ENCODE measurements at places on chromosomes 2 and 18. TPM values are rescaled to one million over a fixed set of nuclear protein-coding genes. Genes with fewer than 3 reads are reported as not detected.
A peak's percentile ranks its signal among the peaks of the same experiment; 100 is the strongest.

Gene ACTG2
- not detected for total RNA-seq

- no peak for DNase-seq
Observed at GRCh38 chr2:181575650-181576025, 81.3 kb downstream of the CERKL start.

DNA sequence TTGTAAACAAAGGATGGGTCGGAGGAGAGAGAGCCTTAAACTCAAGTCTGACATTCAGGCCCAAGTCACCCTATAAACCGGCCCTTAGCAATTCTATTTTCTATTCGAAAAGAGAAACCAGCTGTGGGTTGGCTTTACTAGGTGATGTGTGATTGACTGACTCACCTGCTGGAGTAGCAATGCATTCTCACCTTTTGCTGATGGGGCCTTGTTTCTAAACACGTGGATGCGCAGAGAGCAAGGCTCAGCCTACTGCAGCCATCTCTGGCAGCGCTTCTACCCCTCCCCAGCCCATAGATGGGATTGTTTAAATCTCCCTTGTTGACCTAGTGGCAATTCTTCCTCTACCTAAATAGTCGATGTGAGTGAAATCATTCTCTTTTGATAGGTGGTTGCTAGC lies 138.5 kb downstream of the MEIS1 start:
- no peak for DNase-seq

DNA sequence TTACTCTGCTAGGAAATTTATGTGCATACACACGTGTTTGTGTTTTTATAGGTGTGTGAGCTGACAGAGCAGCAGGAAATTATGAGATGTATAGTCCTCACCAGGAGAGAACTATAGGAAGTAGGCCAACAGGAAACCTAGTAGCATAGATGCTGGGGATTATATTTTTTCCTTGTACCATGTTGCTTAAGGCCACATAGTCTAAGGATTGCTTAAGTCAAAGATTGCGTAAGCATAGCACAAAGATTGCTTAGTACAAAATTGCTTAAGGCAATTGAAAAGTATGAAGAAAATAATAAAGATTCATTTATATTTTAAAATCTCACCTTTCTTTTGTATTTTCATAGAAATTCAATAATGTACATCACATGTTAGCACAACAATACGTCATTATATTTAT lies 18.7 kb upstream of the CCDC102B start:
- peak; percentile 73 for DNase-seq

Gene LDLRAD4
- not detected for total RNA-seq

DNA sequence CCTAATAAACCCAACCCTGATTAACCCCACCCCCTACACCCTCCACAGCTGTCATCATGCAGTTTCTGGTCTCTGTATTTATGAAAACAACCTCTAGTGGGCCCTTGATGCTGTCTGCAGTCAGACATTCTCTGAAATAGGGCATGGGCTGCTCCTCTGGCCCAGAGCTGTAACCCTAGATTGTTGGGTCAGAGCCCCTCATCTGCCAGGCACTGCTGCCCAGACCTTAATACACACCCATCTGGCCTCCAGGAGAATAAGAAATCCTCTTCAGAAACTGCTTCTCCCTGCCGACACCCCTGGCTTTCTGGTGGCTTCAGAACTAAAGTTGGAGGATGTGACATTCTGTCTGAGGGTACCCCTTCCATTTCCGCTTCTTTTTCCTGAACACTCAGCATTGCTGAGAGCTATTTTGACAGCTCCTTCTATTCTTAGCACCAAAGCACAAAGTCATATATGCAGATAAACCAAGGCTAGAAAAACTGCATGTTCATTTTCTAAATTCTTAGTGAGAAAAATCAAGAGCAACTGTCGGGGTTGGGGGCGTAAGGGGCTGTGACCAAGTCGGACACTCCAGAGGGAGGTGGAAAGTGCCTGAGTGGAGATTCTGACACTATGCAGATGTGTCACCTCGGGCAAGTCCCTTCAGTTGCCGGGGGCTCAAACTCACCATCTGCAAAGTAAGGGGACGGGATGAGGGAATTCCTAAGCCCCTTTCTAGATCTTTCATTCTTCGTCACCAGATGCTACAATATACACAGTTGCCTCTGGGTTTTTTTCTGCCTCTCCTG lies 28.7 kb downstream of the SRSF7 start:
- no peak for DNase-seq

- peak; percentile 20 for DNase-seq
Observed at GRCh38 chr2:30569946-30570345, 122.9 kb downstream of the LCLAT1 start.

- no peak for DNase-seq
Observed at GRCh38 chr18:6557057-6557769, 142.5 kb upstream of the L3MBTL4 start.

Gene C2orf81
- 3.5 TPM for total RNA-seq

GRCh38 chr2:18484625-18485024 lies 75.8 kb downstream of the RDH14 start:
- no peak for DNase-seq

GRCh38 chr2:102044967-102045489 lies 53.3 kb downstream of the IL1R2 start:
- no peak for DNase-seq

GRCh38 chr2:44168681-44169154 lies at the start of gene PPM1B:
TSS of gene PPM1B (plus strand) at chr2:44168875. CDS start at chr2:44201200, 32,325 bp downstream.
- DNase-seq: no peak

Gene CDKL4
- total RNA-seq: not detected

GRCh38 chr18:63363951-63364350 lies 3.1 kb downstream of the KDSR start:
- DNase-seq: no peak

- DNase-seq: no peak
Observed at GRCh38 chr2:108315444-108315934, 26.8 kb downstream of the SULT1C2 start.

Gene LHCGR
- total RNA-seq: not detected

GRCh38 chr2:44464437-44464836 lies 102.7 kb downstream of the CAMKMT start:
- DNase-seq: no peak

DNA sequence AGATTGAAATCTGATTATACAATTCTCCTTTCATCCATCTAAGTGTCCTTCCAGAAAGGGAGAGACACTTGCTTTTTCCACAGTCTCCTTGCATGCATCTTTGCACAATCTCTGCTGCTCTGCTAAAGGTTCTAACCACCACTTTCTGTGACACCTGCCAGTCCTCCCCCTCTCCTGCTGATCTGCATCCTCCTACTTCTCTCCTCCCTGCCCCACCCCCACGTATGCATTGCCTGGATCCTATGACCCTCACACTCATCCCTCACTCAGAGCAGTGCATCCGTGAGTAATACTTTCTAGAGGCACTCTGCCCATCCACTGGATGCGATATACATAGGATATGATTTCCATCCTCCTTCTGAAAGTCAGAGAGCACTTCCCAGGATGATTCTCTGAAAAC lies 27.7 kb upstream of the TRAPPC8 start:
- no peak for DNase-seq

DNA sequence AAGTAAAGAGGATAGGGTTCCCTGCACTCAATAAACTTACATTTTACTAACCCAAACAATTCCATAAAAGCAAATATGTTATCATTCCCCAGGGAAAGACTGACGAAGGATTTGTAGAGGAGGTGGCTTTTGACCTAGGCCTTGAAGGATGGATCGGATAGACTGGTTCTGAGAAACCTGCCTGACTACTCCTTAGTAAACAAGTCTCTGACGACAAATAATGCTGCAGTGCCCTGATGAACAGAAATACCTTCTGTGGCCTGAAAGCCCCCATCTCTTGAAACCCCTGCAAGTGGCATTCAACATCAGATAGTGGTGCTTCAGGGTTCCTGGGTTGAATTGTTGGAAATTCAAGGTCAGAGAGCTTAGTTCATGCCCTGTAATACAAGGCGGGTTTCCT lies 19.2 kb downstream of the PRKCE start:
- DNase-seq: no peak

DNA sequence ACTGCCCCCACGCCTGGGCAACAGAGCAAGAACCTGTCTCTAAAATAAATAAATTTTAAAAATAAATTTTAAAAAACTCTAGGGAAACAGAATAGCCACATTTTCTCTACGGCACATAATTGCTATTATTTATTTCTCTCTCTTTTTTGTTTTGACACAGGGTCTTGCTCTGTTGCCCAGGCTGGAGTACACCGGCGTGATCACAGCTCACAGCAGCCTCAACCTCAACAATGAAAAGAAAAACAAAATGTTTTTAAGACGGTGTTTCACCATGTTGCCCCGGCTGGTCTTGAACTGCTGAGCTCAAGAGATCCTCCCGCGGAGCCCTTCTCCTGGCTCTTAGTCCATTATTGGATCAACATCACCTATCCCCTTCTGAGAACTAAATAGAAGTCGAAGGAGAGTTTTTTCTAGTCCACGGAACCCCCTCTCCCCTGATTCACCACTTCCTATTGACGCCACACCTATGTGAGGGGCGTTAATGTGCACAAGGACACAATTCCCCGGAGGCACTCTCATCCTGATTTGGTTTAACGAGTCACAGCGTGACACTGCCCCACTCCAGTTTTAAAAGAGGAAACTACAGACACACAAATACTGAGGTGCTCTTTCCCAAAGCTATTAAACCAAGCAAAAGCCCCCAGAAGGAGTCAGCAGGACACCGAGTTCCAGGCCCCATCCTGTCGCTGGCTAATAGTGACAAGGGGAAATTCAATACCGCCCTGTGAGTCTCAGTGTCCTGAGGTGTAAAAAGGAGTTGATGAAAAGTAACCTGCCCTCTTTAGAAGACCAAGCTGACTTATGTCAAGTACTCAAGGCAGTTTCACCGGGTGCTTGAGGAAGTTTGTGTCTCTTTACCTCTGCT lies 1.1 kb downstream of the NPC1 start:
- DNase-seq: peak; percentile 61

Gene FIGN
- 0.76 TPM for total RNA-seq

Gene ERBB4
- total RNA-seq: not detected

DNA sequence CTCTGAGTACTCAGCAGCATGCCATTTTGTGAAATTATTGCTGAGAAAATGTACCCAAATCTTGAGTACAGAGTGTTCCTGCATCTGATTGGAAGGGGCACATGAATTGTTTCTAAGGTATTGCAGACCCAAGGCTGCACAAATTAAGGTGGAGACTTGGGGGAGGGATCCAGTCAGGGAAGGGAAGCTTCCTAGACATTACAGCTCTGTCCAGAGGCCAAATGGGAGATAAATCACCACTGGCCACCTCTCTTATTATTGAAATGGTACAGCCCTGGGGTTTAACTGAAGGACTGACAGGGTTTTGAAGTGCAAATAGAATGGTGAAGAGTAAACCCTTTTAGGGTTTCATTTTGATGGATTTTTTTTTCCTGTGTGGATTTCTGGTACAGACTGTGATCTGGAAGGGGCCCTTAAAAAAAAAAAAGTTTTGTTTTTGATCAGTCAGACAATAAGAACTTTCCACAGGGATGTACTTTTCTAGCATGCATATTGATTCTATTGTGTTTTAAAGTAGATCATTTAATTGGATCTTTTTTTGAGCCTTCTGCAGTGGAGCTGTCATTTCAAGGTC lies 119.4 kb downstream of the GREB1L start:
- peak; percentile 9 for DNase-seq

Gene LRP1B
- not detected for total RNA-seq

Gene ABCG8
- not detected for total RNA-seq

DNA sequence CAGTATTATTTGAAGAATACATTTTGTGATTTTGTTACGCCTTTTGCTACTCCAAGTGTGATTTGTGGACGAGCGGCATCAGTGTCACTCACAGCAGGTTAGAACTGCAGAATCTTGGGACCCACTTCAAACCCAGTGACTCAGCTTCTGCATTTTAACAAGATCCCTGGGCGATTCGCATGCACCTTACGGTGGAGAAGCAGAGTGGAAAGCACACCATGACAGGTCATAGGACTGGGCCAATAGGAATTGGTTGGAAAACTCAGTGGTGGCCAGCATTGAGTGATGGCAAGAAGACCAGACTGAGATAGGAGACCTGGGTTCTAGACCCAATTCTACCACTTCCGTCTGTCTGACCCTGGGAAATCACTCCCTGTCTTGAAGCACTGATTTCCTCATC lies 26.3 kb downstream of the CTLA4 start:
- DNase-seq: peak; percentile 32

Gene KRTCAP3
- not detected for total RNA-seq

Gene RGPD8
- 16.8 TPM for total RNA-seq

DNA sequence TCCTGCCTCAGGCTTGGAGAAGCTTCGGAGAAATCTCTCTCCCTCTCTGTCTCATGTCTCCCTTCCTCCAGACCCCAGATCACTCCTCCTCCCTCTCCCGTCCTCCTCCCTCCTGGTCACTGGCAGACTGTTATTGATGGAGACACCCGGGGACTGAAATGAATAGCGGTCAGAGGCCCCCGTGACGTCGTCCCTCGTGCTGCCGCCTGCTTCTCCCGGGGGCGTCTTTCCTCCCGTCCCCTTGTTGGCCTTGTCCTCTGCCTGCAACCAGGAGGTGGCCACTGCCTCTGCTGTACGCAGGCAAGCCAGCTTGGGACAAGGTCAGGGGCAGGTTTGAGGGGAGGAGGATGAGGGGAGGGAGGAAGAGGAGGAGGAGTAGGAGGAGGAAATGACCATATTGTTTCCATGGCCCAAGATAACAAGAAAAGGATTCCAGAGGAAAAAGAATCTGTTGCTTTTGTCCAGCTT lies 78.2 kb downstream of the CELF4 start:
- no peak for DNase-seq

DNA sequence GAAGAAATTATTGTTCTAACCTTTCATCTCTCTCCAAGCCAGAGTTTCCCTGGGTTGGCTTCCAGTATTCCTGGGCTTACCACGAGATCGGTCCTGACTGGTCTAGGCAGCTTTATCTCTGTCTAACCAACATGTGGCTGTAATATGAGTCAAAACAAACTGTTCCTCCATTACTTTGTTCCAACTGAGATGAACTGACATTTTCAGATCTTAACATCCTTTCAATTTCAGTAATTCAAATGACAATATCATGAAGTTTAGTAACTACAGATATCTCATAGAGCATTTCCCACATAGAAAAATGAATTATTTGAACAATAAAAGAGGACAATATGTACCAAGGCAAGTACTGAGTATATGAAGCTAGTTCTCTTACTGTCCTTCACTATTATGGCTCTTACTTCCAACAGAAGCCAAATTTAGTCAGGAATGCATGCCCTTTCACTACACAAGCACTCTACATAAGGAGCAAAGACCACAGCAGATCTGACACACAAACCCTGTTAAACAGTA lies 15.5 kb downstream of the SLC25A12 start:
- DNase-seq: peak; percentile 78

- no peak for DNase-seq
Observed at GRCh38 chr18:52422985-52423601, 83.1 kb downstream of the DCC start.
